Stimulated activated naive B cell treated with anti-CD40 and anti-IgM and Interleukin-4, amounts not matched to agents 10 μg/mL and 1 μg/mL and 100 μg/mL, for 72 hours (primary cell): ENCODE measurements at places on chromosomes 5 and 9.

- peak; percentile 75 for DNase-seq
Observed at GRCh38 chr5:180090098-180090768, 18.7 kb upstream of the RNF130 start.

GRCh38 chr5:1997640-1998347 lies 115.1 kb upstream of the IRX4 start:
- no peak for DNase-seq

DNA sequence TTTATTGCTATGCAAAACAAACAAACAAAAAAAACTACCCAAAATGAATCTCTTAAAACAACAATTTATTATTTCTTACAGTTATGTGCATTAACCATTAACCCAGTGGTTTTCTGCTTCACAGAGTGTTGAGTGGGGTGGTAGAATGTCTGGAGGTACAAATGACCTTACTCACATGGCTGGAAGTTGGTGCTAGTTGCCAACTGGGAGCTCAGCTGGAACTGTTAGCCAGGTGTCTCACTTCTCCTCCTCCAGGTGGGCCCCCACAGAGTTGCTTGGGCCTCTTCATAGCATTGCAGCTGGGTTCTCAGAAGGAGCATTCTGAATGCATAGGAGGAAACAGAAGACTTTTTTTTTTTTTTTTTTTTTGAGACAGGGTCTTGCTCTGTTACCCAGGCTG lies 10.5 kb upstream of the B4GALT1 start:
- DNase-seq = no peak

DNA sequence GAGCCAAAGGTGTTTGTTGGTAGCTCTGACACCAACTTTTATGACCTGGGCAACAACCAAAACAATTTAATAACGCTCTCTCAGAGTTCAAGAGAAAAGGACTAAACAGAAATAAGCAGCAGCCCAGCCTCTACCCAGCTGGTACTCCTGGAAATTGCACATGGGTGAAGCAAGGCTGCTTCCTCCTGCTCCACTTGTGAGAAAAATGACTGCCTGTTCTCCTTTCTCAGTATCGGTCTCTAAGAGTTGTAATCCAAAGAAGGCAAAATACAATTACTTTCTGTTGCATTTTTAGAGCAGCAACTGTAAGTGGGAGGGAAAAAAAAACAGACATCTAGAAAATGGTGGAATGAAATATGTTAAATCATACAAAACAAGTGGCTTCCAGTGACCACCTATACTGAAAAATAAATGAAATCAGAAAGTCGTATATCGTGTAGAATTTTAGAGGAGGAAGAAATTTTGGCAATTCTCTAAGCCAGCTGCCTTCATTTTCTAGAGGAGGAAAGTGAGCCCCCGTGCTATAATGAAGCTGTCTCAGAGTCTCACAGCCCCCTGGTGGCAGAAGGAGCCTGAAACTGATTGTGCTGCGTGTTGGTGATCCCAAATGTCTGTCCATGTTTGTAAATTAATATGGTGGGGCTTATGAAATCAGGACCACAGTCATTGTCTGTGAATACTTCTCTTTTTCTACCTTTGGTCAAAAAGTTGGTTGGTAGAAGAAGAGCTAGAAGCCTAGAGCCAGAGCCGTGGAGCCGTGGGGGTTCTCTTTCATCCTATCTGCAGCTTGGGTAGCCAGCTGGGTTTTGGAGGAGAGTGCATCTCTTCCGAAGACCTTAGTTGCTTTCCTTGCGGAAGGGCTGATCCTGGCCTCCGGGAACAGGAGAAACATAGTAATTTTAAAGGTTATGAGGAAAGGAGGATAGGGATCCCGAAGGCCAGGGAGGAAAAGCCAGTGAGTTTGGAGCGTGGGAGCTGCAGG lies 139.9 kb downstream of the PIP5K1B start:
- no peak for DNase-seq

DNA sequence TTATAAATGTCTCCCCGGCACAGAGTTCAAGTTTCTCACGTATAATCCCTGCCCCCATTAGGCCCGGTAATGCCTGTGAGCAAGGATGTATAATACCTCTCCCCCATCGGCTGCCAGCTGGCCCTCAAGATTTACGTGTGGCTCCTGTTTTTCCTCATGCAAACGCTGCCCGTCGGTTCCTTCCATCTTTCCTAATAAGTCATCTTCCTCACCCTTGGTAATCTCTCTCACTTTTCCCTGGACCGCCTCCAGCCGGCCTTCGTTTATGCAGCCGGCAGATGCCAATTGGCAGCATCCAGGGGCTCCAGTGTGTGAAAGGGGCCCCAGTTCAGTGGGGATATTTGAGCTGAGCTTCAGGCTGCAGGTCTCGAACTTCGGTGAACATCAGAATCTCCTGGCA lies 86.5 kb upstream of the NEURL1B start:
- DNase-seq = no peak

DNA sequence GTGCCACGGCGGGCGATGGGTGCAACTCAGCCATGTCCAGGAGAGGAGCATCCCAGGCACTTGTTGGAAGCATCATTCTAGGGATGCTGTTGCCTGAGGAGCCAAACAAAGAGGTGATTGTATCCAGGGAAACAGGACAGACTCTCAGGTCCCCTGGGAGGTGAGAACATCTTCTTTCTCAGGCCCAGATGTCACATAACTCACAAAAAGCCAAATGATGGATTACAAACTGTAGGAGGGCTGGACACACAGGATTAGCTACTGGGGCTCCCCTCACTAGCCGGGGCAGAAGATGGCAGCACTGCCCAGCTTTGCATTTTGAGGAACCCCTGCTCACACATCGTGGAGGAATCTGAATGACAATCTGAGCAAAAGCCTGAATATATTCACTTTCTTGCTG lies 64.7 kb upstream of the NFIL3 start:
- no peak for DNase-seq

DNA sequence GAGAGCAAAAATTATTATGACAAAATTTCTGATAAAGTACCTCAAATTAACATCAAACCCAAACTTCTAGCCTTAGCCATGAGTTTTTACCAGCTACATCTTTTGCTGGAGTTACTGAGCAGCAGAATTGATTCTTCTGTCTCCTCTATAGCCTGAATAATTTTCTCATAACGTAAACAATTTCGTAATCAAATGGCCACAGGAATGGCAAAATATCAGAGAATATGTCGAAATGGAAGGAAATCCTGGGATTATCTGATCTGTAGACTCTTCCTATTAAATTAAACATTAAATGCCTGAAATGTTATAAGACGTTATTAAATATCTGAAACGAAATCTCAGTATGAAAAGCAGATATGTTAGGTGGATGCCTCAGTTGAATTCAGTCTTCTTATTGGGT lies 41.1 kb downstream of the LURAP1L start:
- DNase-seq = no peak

- DNase-seq = no peak
Observed at GRCh38 chr9:93576258-93577077, at the start of gene PHF2. PHF2 (plus strand) TSS chr9:93576584; CDS start chr9:93576774, 190 bp downstream.

- no peak for DNase-seq
Observed at GRCh38 chr5:81209869-81210493, 23.1 kb upstream of the CKMT2 start.

- DNase-seq = no peak
Observed at GRCh38 chr9:107279086-107279485, 4.0 kb upstream of the RAD23B start.

DNA sequence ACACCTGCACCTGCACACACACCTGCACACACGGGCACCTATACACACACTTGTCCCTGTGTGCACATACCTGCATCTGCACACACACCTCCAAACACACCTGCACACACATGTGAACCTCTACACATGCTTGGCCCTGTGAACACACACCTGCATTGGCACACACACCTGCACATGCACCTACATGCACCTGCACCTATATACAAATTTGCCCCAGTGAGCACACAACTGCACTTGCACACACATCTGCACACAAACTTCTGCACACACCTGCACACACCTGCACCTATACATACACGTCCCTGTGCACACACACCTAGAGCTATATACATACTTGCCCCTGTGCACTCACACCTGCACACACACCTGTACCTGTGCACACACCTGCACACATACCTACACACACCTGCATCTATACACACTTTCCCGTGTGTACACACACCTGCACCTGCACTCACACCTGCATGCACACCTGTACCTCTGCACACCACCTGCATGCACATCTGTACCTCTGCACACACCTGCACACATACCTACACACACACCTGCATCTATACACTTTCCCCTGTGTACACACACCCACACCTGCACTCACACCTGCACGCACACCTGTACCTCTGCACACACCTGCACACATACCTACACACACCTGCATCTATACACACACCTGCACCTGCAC lies 21.5 kb upstream of the LPCAT1 start:
- DNase-seq = no peak

DNA sequence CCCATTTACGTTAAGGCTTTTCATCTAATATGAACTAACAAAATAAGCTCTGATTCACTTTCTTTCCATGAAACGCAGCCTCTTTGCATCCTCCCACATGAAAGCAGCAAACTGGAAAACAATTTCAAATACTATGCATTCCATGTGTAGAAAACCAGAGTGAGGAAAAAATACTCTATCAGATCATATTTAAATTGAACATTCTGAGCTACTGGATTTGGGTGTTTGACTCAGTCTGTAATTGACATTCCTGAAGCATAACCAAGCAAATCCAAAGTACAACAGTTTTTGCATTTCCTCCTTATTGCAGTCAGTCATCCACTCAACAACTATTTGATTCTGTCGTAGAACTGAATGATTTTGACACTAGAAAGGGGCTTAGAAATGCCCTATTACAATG lies 399.1 kb upstream of the NMUR2 start:
- DNase-seq = no peak
